Stimulated activated CD8-positive, alpha-beta memory T cell treated with anti-CD3 and anti-CD28 coated beads, Interleukin-7, amount 100 ng/mL, for 24 hours (primary cell): ENCODE measurements at places on chromosomes 3 and 15.

DNA sequence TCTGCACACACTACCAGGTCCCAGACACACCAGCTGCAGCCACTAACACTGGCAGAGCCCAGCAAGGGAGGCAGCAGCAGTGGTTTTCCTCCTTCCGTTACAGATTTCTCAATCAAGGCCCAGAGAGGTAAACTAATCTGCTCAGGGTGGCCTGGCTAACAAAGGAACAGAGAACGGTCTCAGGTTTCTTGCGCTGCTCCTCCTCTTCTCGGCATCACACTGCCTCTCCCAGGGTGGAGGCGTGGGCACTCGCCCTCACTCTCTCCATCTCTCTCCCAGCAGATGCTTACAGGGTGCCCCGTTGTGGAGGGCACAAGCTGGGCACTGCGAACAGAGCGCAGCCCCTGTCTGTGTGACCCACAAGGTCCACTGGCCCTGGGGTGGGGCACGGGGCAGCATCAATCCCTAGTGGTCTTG is 228.7 kb downstream of the VPS13C start:
- DNase-seq = no peak

- DNase-seq = no peak
Observed at GRCh38 chr3:160870327-160870726, 114.3 kb downstream of the PPM1L start.

DNA sequence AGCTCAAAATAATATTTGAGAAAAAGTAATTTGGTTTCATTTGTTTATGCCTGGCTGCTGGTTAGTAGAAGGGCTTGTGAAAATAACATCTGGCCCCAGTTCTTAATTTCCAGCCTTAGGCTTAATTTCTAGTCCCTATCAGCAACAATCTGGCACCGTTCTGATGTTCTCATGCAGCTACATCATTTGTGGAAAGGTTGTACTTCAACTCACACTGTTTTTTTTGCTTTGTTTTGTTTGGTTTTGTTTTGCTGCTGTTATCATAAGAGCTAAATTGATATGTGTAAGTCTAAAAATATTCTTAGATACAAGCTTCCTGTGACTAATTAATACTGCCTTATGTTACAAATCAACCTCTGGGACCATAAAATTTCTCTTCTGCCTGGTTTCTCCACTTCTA is 8.9 kb downstream of the CPA3 start:
- no peak for DNase-seq

- DNase-seq = no peak
Observed at GRCh38 chr3:181916013-181916412, 204.3 kb downstream of the SOX2 start.

- DNase-seq = no peak
Observed at GRCh38 chr3:12734960-12735359, 24.1 kb downstream of the TMEM40 start.
